ENCODE measurements at places on chromosomes 13 and 19.

- no peak for DNase-seq
These were observed 9.8 kb upstream of the KCNN4 start for GRCh38 chr19:43790587-43790986.

DNA sequence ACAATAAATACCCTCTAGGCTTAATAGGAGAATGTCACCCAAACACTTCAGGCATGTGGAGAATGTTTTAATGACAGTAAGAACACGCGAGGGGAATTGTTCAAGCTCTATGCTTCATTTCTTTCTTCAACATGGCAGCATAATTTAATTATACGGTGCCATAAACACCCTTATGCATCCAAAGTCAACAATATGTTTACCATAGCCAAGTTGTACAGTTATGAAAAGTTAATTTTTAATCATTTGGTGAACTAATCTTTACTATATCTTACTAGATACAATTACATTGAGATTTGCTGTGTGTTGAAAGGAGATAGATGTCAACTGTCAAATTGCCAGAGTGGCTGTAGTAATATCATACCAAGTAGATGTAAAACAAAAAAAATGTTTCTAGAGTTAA lies 185.9 kb upstream of the NBEA start:
- DNase-seq, result no peak

- DNase-seq, result peak; percentile 61
These were observed at the start of gene PLEKHF1 for GRCh38 chr19:29665215-29665825. Gene PLEKHF1, plus strand, starts transcription at chr19:29665461. Its CDS starts 8,379 bp downstream, at chr19:29673840.

DNA sequence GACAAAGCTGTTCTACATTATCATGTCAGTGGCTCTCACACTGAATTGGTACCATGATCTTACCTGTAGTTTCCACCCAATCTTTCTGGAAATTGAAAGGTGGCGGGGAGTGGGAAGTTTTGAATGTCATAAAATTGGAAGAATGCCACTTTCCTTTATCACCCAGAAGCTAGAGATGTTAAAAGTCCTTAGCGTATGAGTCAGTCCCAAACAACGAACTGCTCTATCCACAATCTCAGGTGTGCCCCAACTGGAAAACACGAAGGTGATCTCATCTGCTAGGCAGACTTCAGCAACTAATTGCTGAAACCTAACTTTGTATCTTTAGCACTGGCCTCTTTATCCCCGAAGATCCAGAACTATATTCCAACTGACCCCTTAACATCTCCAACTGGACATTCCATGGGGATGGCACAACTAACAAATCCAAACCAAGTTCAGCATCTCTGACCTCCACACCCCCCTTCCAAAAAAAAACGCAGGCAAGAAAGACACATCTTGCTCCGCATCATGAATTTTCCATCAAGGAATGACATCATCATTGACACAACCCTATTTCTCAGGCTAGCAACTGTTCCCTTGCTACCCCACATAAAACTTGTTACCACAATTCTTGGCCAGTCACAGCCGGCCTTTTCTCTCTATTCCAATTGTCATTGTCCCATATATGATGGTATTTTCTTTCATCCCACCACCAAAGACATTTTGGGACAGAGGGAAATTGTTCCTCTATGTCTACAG lies 175.4 kb downstream of the KLF12 start:
- no peak for DNase-seq

DNA sequence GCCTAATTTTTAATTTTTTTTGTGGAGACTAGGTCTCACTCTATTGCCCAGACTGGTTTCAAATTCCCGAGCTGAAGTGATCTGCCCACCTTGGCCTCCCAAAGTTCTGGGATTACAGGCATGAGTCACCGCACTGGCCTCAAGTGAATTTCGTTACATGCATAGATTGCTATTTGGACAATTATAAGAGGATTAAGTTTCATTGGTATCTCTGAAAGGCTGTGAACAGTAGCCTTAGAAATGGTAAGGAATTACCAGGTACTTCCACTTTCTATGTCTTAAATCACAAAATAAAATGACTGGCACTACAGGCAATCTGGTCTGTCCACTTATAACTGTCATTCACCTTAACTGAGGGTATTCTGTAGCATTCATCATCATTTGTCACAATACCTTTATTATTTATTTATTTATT lies 2.9 kb upstream of the CCDC9 start:
- no peak for DNase-seq

GRCh38 chr13:55497486-55497885 lies 1643.2 kb upstream of the PRR20A start:
- DNase-seq, result no peak

- no peak for DNase-seq
These were observed 23.6 kb downstream of the RANBP3 start for GRCh38 chr19:5954293-5954692.

GRCh38 chr19:42089191-42089750 lies 13.3 kb downstream of the ZNF574 start:
- DNase-seq, result no peak

- no peak for DNase-seq
These were observed 223.2 kb downstream of the FGF9 start for GRCh38 chr13:21894091-21894490.

DNA sequence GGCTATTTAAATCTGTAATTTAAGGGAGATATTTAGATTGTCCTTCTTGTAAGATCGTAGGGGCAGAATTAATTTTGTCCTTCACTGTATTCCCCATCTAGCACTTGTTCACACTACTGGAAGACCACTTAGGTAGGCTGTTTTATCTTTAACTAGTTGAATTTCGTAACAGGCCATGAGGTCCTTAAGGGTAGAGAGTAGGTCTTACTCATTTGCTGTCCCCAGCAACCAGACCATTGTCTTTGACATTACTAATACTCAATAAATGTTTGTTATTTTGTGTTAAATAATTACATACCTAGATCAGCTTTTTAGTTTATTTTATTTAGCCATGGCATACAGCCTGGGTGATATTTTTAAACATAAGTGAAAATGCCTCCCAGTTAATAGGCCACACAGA lies 177.1 kb downstream of the PCCA start:
- DNase-seq, result no peak

DNA sequence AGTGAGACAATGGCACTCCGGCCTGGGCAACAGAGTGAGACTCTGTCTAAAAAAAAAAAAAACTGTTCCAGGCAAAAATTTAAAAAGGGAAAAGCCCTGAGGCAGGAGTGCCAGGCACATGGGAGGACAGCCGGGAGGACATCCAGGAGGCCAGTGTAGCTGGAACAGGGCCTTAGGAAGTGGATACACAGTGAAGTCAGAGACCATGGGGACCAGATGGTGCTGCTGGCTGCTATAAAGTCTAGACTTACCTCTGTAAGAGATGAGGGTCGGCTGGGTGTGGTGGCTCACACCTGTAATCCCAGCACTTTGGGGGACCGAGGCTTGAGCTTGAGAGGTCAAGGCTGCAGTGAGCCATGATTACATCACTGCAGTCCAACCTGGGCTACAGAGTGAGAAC lies 15.0 kb downstream of the HAS1 start:
- DNase-seq, result no peak

GRCh38 chr19:5338656-5339197 lies 1.9 kb downstream of the PTPRS start:
- no peak for DNase-seq

DNA sequence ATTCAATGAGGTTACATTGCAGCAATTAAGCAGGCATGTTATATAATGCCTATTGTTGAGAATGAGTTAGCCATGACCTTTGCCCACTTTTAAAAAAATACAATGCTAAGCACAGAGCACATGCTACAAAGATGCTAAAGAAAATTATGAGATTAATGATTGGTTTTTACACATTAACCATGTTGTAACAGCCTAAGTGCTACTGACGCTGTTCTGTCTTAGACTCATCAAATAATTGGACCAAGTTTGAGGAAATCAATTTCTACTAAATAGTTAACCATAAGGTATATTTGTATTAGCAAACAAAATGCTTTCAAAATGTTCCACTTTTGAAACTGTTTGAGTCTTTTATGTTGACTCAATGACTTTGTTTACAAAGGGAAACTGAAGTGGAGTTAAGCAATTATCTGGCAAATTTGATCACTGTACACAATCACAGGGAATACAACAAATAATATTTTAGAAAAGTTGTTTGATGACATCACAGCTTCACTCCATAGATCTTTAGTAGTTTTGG lies 14.3 kb downstream of the MIR17HG start:
- DNase-seq, result no peak

DNA sequence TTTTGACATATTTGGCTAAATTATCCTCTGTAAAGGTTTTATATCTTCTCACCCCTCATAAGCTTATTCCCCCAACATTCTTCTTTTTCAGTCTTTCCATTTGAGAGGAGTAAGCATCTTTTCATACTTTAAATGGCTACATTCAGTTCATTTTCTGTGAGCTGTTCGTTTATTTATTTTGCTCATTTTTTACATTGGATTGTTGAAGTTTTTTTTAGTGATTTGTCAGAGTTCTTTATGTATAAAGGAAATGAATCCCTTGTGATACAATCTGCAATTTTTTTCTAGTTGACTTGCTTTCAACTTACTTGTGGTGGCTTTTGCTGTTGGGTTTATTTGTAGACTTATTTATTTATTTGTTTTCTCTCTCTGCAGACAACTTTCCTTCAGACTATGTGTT lies 250.3 kb downstream of the DLEU7 start:
- no peak for DNase-seq

- DNase-seq, result no peak
These were observed 1485.3 kb upstream of the MIR17HG start for GRCh38 chr13:89862011-89862690.

DNA sequence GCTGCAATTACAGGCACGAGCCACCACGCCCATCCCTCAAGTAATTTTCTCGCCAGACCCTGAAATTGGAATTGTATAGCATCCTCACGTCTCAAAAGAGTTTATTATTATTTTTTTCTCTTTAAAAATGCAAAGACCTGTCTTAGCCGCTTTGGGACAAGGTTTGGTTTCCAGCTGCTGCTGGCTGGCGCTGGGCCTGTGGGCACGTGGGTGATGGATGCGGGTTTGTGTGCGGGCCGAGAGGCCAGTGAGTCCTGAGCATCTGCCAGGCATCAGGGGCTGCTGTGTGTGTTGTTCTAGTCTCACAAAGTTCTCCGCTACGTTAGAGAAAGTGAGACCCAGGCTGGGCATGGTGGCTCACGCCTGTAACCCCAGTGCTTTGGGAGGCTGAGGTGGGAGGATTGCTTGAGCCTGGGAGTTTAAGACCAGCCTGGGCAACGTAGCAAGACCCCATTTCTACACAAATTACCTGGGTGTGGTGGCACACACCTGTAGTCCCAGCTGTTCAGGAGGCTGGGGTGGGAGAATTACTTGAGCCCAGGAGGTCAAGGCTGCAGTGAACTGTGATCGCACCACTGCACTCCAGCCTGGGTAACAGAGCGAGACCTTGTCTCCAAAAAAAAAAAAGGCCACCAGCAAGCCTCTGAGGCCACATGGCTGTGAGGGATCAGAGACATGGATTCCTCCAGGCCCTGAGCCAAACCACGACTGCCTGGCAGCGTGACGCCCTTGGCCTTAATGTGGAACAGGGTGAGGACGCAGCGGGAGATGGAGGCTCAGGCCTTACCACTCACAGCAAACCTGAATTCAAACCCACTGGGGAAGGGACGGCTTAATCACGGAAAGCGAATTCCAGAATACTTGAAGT lies 4.7 kb upstream of the TMPRSS9 start:
- no peak for DNase-seq

- DNase-seq, result no peak
These were observed 98.2 kb downstream of the ZNF429 start for GRCh38 chr19:21603431-21604231.

- peak; percentile 100 for DNase-seq
These were observed at the start of gene TOMM40 for GRCh38 chr19:44891016-44891882. Gene TOMM40, plus strand, starts transcription at chr19:44891254. Its CDS starts 162 bp downstream, at chr19:44891416.

- no peak for DNase-seq
These were observed 350.9 kb upstream of the TMTC4 start for GRCh38 chr13:101025519-101025918.

- no peak for DNase-seq
These were observed 99.2 kb downstream of the RFC3 start for GRCh38 chr13:33917190-33917589.

DNA sequence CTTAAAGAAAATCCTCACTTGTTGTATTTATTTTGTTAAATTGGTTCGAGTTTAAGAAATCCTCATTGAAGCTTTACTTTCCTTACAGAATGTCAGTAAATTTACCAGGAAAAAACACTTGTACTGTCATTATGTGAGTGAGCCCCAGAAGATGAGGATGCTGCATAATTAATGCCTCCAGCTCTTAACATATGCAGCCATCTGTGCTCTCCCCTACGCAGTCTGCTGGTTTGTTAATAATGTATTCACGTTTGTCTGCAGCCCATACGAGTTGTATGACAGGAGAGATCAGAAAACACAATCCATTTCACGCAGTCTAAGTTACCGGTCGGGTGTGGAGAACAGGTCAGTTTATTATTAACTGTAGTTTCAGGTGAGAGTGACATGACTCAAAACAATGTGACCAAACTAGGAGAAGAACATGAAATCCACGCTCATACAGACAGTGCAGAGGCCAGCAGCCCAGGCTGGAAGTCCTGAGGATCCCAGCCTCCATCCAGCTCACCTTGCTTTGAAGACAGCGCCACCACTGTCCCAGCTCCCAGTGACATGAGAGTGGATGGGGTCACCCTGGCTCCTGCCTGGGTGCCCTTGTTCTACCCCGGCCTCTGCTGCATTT lies 19.8 kb upstream of the ATP11A start:
- DNase-seq, result no peak

GRCh38 chr19:38707512-38708114 lies 36.7 kb downstream of the CAPN12 start:
- no peak for DNase-seq

GRCh38 chr13:37195621-37196020 lies 90.2 kb upstream of the CSNK1A1L start:
- DNase-seq, result no peak

DNA sequence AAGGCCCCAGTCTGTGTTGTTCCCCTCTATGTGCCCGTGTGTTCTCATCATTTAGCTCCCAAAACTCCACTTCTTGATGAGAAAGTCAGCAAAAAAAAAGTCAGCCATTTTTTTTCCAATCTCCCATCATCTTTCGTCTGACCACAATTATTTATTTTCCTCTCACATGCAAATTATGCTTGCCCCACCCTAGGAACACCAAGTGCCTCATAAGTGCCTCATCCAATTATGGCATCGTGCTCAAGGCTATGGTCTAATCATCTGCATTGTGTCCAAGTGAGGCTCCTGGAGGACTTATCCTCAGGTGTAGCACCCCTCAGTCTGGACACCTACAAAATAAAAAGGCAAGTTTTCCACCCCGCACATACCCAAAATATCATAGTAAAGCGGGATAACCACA lies 20.8 kb upstream of the IPO5 start:
- no peak for DNase-seq

GRCh38 chr19:47895165-47895782 lies 9.2 kb upstream of the SULT2A1 start:
- DNase-seq, result no peak

- no peak for DNase-seq
These were observed 81.1 kb downstream of the STK24 start for GRCh38 chr13:98495627-98496478.

All from activated CD4-positive, alpha-beta T cell treated with anti-CD3 and anti-CD28 coated beads, Interleukin-2, amount 50 U/mL, for 4 hours (primary cell).